ENCODE measurements at places on chromosomes 5 and 9.

- DNase-seq, result no peak
Observed at GRCh38 chr5:143737062-143737461, 74.9 kb upstream of the HMHB1 start.

DNA sequence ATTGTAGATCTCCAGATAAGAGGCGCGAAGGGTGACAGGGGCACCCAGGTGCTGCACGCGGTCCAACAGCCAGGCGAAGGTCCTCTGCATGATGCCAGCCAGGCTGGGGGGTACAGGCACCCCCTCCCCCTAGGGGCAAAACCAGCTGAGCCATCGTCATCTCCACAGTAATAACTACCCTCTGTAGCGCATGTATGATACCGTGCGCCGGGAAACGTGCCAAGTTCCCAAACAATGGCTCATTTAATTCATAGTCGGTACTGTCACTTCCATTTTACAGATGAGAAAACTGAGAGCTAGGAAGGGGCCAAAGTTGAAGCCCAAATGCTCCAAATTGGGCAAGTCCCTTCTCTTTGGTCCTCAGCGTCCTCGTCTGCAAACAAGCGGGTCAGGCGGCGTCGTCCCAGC is 1.5 kb downstream of the KIF12 start:
- DNase-seq, result no peak

- no peak for DNase-seq
Observed at GRCh38 chr9:26216702-26217101, 538.5 kb upstream of the TUSC1 start.

- no peak for DNase-seq
Observed at GRCh38 chr5:147918899-147919298, 12.6 kb upstream of the C5orf46 start.

DNA sequence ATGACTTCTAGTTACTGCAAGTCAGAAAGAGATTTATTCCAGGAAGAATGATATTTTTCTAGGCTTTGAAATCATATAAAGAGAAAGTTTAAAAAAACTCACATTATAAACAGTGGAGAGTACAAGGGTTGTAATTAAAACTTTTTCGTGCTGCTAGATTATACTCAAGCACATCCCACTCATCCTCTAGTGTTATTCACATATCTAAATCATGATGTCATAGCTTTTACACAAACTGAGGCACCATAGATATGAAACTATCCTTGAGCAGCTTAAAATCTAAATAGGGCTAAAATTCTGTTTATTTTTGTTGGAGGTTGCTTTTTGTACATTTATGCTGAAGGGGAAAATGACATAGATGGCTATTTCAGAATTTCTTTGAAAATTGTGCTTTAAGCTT is 30.0 kb downstream of the TENT2 start:
- no peak for DNase-seq

DNA sequence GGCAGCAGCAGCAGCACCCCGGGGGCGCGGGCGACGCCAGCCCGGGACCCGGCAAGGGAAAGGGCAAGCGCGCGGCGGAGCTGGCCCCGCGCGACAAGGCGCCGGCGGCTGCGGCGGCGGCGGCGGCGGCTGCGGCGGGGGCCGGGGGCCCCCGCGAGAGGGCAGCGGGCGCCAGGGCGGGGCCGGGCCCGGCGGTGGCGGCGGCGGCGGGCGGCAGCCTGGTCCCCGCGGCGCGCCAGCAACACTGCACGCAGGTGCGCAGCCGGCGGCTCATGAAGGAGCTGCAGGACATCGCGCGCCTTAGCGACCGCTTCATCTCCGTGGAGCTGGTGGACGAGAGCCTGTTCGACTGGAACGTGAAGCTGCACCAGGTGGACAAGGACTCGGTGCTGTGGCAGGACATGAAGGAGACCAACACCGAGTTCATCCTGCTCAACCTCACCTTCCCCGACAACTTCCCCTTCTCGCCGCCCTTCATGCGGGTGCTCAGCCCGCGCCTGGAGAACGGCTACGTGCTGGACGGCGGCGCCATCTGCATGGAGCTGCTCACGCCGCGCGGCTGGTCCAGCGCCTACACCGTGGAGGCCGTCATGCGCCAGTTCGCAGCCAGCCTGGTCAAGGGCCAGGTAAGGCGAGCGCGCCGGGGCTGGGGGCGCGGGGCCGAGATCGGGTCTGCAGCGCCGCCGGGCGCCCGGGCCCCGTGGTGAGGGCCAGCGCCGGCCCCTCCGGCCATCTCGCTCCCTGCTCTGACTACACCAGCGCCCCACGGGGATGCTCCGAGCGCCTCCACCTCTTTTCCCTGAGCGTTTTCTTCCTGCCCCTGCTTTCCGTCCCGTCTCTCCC is at the start of gene UBE2QL1:
Gene UBE2QL1, plus strand, starts transcription at position 238 of the 843 bp plus-strand sequence. Its CDS starts 35 bp downstream, at position 273.
- DNase-seq, result no peak

GRCh38 chr5:96957254-96958049 is 21.6 kb downstream of the LNPEP start:
- DNase-seq, result no peak

- DNase-seq, result no peak
Observed at GRCh38 chr9:86219606-86220005, 39.9 kb downstream of the C9orf153 start.

GRCh38 chr5:14851999-14852526 is 19.5 kb downstream of the ANKH start:
- DNase-seq, result no peak

- no peak for DNase-seq
Observed at GRCh38 chr5:67515762-67516161, 319.2 kb upstream of the CD180 start.

Measured in hippocampal formation (tissue), 2 donors.